Pons (tissue), 1 donor: ENCODE measurements at places on chromosomes 12 and 14.

DNA sequence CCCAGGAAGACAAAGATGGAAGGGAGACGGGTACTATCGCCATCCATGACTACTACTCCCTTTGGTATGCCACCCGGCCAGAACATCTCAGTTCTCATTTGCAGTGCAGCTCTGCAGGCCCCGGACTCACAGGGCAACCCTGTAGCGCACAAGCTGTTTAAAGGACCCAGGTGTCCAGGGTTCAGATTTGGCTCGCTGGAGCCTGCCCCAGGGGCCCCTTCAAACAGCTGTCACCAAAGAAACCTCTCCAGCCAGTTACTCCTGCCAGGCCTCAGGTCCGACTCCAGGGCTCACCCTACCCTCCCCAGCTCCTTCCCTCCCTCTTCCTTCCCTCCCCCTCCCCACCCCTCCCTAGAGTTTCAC, 5.5 kb upstream of the CHD4 start:
- no peak for DNase-seq

DNA sequence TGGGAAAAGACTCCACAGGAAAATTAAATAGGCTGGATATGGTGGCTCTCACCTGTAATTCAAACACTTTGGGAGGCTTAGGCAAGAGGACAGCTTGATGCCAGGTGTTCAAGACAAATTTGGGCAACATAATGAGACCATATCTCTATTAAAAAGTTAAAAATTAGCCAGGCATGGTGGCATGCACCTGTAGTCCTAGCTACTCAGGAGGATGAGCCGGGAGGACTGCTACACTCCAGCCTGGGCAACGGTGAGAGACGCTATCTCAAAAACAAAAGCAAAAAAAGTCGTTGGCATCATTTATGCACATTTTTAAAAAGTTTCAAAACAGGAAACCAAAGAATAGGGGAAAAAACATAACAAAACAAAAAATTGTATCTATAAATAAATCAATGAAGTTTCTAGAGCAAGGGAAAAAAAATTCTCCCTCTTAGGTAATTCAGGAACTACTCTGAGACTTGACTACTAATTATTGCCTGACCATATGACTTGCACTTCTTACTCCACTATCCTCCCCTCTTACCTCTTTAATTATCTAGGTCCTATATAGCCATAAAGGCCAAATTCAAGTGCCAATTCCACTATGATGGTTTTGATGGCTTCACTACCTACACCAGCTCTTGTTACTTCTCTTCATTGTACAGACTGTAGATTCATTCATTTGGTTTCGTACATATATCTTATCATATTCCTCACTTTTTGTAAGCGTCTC, 1.6 kb downstream of the METTL3 start:
- no peak for DNase-seq

DNA sequence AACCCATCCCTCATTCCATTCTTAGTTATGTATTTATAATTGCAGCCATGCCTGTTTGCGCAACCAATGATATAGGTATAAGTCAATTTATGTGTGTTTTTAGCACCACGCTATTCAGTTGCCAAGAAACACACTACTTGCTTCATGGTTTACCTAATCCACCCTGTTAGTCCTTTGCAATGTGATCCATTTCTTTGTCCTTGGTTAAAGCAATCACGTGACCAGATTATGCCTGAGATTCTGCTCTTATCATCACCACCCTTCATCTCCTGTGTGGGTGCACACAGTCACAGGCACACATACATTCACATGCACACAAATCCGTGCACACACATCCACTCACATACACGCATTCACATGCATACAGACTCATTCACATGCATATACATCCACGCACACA, 52.3 kb upstream of the KCNA5 start:
- no peak for DNase-seq

- DNase-seq: no peak
Measured at GRCh38 chr14:22387776-22388241, 201.2 kb downstream of the DAD1 start.

GRCh38 chr14:73153272-73153671, 17.0 kb downstream of the PSEN1 start:
- no peak for DNase-seq
